ENCODE measurements at places on chromosomes 16 and 17. TPM values are rescaled to one million over a fixed set of nuclear protein-coding genes. Genes with fewer than 3 reads are reported as not detected.

DNA sequence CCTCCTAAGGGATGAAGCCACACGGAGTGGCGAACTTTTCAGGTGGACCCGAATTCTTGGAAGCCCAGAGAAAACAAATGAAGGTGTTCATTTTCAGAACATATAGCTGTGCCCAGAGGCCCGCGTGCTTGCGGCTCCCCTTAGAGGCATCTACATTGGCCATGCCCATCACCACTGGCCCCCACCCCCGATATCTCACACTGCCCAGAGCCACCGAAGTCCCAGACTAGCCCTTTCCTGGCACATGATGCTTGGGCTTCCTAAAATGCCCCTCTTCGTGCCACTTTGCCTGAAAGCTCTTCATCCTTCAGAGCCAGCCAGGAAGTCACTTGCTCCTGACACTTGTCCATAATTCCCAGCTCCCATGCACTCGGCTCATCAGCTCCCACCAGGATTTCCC, 2.1 kb upstream of the HEXIM1 start:
- H3K36me3 ChIP-seq, result no peaks in the 10 kb centered on the region
- no peaks in the 10 kb centered on the region for H3K27me3 ChIP-seq
- DNase-seq, result no peak
- peaks cover 9% of the 10 kb centered on the region for H3K4me1 ChIP-seq

GRCh38 chr16:24150282-24150681, 105.9 kb upstream of the CACNG3 start:
- H3K27ac ChIP-seq, result no peak overlapping the region
- H3K27me3 ChIP-seq, result no peaks in the 10 kb centered on the region
- no peaks in the 10 kb centered on the region for H3K36me3 ChIP-seq

DNA sequence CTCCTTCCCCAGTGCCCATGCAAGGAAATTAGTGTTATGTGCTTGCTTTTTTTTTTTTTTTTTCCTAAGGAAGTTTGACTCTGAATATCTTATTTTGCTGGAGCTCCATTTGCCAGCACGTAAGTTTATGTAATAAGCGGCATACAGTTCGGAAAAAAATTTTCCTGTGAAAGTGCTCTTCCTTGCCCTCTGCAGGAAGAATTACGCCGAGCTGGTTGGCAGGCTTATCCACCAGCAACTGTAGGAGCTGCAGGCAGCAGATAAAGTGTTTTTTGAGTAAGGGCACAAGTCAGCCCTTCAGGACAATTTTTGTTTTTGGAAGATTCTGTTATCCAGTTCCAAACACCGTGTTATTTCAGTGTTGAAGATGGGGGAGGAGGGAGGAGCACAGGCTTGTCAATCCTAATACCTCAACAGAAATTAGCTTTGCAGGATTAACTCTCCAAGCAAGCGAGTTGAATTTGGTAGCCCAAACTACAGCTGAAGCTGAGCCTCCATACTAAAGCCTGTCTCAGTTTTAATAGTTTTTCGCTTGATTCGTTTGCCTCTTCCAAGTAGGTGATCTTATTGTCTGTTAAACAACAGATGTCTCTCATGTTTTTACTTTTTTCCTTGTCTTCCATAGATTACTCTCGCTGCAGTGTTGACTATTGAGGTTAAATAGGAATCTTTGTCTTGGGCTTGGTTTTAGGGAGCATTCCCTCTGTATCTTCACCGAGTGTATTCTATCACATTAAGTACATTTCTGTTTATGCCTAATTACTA, 1.1 kb downstream of the SPECC1 start:
- H3K36me3 ChIP-seq, result no peaks in the 10 kb centered on the region
- H3K4me3 ChIP-seq, result peak overlapping the region; percentile 65
- no peaks in the 10 kb centered on the region for H3K27me3 ChIP-seq

- no peak for DNase-seq
- H3K36me3 ChIP-seq, result no peaks in the 10 kb centered on the region
- H3K4me3 ChIP-seq, result no peak overlapping the region
- no peaks in the 10 kb centered on the region for H3K4me1 ChIP-seq
- H3K27ac ChIP-seq, result no peak overlapping the region
These were observed 50.1 kb downstream of the RHOT1 start for GRCh38 chr17:32192379-32192778.

- H3K27me3 ChIP-seq, result no peaks in the 10 kb centered on the region
- no peaks in the 10 kb centered on the region for H3K36me3 ChIP-seq
- no peak overlapping the region for H3K4me3 ChIP-seq
- no peak for DNase-seq
- H3K4me1 ChIP-seq, result no peaks in the 10 kb centered on the region
These were observed 40.0 kb downstream of the CMTM4 start for GRCh38 chr16:66656547-66656946.

DNA sequence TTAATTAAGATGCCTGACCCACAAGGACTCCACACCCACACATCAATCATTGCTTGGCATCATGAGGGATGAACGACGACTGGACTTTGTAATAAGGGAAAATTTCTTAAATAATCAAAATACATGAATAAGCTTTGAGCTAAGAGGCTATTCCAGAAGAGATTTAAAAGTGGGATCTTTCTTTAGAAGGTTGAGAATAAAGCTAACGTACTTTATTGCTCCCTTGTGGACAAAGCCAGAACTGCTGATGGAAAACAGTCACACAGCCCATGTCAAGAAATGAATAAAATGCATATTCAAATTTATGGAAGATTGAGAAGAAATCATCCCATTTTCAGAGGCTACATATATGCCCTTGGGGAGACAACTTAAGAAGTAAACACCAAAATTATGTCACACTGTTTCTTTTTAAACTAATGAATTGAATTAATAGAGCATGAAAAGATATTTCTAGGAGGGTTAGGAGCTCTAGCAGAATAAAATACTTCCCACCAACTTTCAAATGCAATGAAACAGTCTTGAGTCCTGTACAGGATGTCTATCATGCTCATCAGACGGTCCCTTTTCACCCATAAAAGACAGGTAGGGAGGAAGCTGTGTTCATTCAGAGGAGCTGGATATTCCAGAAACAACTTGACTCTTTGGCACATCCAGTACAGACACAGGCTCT, 60.2 kb upstream of the PHOSPHO1 start:
- H3K4me3 ChIP-seq, result no peak overlapping the region
- no peak for DNase-seq
- H3K27ac ChIP-seq, result no peak overlapping the region
- H3K36me3 ChIP-seq, result no peaks in the 10 kb centered on the region
- H3K4me1 ChIP-seq, result no peaks in the 10 kb centered on the region

- DNase-seq, result peak; percentile 65
- peak within 1 kb of the TSS; percentile 97 for H3K27ac ChIP-seq
- H3K4me1 ChIP-seq, result no peaks in the 10 kb centered on the region
- H3K4me3 ChIP-seq, result peak within 1 kb of the TSS; percentile 86
- H3K27me3 ChIP-seq, result no peaks in the 10 kb centered on the region
- H3K36me3 ChIP-seq, result no peaks in the 10 kb centered on the region
These were observed at the start of gene DYNC1LI2 for GRCh38 chr16:66751303-66751991. Gene DYNC1LI2, minus strand, starts transcription at chr16:66751609. Its CDS starts 18 bp downstream, at chr16:66751591.

DNA sequence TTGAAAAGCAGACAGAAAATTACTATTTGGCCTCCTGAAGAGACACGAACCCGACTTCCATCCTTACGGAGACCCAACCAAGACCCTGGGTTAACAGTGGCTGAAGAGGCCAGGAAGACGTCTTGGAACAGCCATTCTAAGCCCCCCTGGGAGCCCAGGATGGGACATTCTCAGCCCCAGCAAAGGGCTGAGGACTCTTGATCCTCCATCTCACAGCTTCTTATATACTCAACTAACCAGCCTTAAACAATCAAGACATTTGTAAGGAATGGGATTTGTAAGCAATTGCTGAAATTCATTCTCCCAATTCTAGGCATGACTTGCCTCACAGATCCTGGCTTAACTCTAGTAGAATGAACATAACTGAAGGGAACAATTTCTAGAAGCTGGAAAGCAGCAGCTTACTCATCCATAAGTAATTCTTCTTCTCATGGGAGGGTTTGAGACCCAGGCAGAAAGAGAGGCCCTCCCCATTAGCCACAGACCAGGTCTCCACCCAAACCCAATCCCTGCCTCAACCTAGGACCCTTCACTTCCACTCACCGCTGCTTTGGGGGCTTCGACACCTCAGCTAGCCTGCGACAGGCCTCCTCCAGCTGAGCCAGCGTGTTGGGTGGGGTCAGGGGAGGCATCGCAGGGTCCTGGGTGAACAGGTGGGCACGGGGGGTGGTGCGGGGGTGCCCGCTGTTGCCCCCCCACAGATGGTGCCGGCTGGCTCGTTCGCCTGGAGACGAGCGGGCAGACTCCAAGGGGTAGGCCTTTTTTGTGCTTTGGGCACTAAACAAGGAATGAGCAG, 25.5 kb downstream of the AXIN2 start:
- no peaks in the 10 kb centered on the region for H3K36me3 ChIP-seq
- DNase-seq, result no peak
- H3K4me1 ChIP-seq, result peaks cover 14% of the 10 kb centered on the region
- H3K27me3 ChIP-seq, result no peaks in the 10 kb centered on the region
- no peak overlapping the region for H3K4me3 ChIP-seq

- DNase-seq, result no peak
- H3K4me3 ChIP-seq, result no peak overlapping the region
- H3K27ac ChIP-seq, result no peak overlapping the region
- H3K36me3 ChIP-seq, result no peaks in the 10 kb centered on the region
These were observed 130.8 kb upstream of the IRX3 start for GRCh38 chr16:54417384-54417783.

- no peaks in the 10 kb centered on the region for H3K4me1 ChIP-seq
- no peak overlapping the region for H3K4me3 ChIP-seq
- H3K27ac ChIP-seq, result no peak overlapping the region
- no peak for DNase-seq
- no peaks in the 10 kb centered on the region for H3K36me3 ChIP-seq
These were observed 314.2 kb downstream of the CPPED1 start for GRCh38 chr16:12489357-12489990.

DNA sequence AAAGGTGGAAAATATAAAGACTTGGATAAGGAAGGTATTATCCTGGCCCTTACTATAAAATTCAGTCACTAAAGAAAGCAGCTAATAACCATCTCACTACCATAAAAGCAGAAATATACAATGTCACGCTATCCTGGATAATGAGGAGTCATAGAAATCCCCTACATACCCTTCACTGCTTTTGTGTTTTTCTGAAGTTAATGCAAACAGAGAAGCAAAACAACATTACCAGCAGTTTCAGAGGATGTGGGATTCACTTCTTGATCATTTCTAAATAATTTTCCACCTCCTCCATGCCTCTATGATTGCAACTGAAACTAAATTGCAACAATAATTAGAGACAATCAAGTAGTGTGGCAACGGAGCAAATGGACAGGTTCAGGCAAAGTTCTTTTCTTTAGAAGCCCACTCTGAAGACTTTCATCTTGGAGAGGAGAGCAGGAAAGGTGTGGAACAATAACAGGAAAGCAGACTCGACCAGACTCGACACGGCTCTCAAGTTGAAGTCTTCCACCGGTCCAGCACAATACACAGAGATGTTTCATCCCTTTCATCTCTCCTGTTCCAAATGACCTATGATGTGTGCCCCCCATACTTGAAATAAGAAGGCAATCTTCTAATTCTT, 10.2 kb downstream of the CYTH1 start:
- no peaks in the 10 kb centered on the region for H3K4me1 ChIP-seq
- H3K27me3 ChIP-seq, result no peaks in the 10 kb centered on the region
- no peak overlapping the region for H3K27ac ChIP-seq

- no peaks in the 10 kb centered on the region for H3K36me3 ChIP-seq
- H3K4me3 ChIP-seq, result no peak overlapping the region
- H3K4me1 ChIP-seq, result peaks cover 3% of the 10 kb centered on the region
- H3K27ac ChIP-seq, result peak overlapping the region; percentile 43
These were observed 3.5 kb upstream of the ABR start for GRCh38 chr17:1183171-1183873.

- no peak for DNase-seq
- H3K27me3 ChIP-seq, result no peaks in the 10 kb centered on the region
- no peaks in the 10 kb centered on the region for H3K4me1 ChIP-seq
- no peaks in the 10 kb centered on the region for H3K36me3 ChIP-seq
- no peak overlapping the region for H3K27ac ChIP-seq
- H3K4me3 ChIP-seq, result no peak overlapping the region
These were observed 17.7 kb upstream of the DOK4 start for GRCh38 chr16:57504001-57504400.

DNA sequence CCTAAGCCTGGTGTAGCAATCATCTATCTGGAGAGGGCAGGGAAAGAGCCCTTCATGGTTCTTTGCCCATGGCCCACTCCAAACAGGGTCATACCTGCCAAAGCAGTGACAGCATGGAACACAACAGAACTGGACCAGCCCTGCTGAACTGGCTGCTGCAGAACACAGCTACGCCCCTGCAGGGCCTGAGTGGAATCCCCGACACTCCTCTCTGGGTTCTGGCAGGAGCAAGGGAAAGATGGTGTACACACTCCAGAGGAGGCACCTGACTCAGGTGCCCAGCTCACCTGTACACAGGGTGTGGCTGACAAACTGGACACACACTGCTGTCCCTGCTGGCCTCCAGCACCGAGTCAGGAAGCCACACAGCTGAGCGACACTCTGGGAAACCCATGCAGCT, 19.8 kb downstream of the MIEF2 start:
- no peaks in the 10 kb centered on the region for H3K4me1 ChIP-seq
- no peak for DNase-seq
- H3K27me3 ChIP-seq, result no peaks in the 10 kb centered on the region
- H3K36me3 ChIP-seq, result peaks cover 12% of the 10 kb centered on the region
- no peak overlapping the region for H3K27ac ChIP-seq
- H3K4me3 ChIP-seq, result no peak overlapping the region

GRCh38 chr16:69451166-69451565, 26.7 kb downstream of the CYB5B start:
- no peak for DNase-seq
- no peaks in the 10 kb centered on the region for H3K4me1 ChIP-seq
- no peaks in the 10 kb centered on the region for H3K36me3 ChIP-seq
- H3K27ac ChIP-seq, result no peak overlapping the region
- H3K27me3 ChIP-seq, result no peaks in the 10 kb centered on the region

- DNase-seq, result no peak
- no peak overlapping the region for H3K27ac ChIP-seq
These were observed 17.6 kb downstream of the HS3ST3A1 start for GRCh38 chr17:13583996-13584700.

DNA sequence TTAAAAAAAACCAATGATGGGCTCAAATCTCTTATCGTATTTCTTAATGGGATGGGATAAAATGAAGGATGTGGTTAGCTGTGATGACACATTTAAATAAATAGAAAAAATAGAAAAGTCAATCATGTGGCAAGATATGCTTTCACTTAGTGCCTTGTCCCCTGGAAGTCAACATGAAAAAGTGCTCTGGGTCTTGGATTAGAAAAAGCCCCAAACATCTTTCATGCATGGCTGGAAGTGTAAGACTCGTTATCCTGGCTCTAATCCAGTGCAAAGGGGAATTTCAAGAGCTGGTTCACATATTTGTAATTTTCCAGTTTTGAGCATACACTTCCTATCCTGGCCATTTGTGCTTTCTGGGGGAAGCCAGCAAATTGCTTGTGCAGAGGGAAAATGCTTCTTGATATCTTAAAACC, 160.9 kb downstream of the MAP2K6 start:
- H3K27ac ChIP-seq, result peak overlapping the region; percentile 44
- no peak overlapping the region for H3K4me3 ChIP-seq
- no peaks in the 10 kb centered on the region for H3K36me3 ChIP-seq
- no peaks in the 10 kb centered on the region for H3K27me3 ChIP-seq

The CIITA gene
- total RNA-seq, result 14.6 TPM

The HP gene
- total RNA-seq, result 61.9 TPM

The PRAC2 gene
- not detected for total RNA-seq

The ENPP7 gene
- total RNA-seq, result not detected

The RNF112 gene
- 0.96 TPM for total RNA-seq

The GDPD3 gene
- 2.0 TPM for total RNA-seq

The PYCARD gene
- total RNA-seq, result 35.7 TPM

The CRYM gene
- 0.98 TPM for total RNA-seq

The MYH1 gene
- total RNA-seq, result not detected

The GAST gene
- not detected for total RNA-seq

The NPIPA5 gene
- 7.2 TPM for total RNA-seq

The NDE1 gene
- total RNA-seq, result 34.1 TPM

The CIAO3 gene
- total RNA-seq, result 43.2 TPM

The CDT1 gene
- total RNA-seq, result 1.3 TPM

The SLFN5 gene
- total RNA-seq, result 35.0 TPM

The RHBDL1 gene
- total RNA-seq, result 1.0 TPM

The ELMO3 gene
- total RNA-seq, result 35.0 TPM
